ENCODE measurements at places on chromosomes 5 and 9.

DNA sequence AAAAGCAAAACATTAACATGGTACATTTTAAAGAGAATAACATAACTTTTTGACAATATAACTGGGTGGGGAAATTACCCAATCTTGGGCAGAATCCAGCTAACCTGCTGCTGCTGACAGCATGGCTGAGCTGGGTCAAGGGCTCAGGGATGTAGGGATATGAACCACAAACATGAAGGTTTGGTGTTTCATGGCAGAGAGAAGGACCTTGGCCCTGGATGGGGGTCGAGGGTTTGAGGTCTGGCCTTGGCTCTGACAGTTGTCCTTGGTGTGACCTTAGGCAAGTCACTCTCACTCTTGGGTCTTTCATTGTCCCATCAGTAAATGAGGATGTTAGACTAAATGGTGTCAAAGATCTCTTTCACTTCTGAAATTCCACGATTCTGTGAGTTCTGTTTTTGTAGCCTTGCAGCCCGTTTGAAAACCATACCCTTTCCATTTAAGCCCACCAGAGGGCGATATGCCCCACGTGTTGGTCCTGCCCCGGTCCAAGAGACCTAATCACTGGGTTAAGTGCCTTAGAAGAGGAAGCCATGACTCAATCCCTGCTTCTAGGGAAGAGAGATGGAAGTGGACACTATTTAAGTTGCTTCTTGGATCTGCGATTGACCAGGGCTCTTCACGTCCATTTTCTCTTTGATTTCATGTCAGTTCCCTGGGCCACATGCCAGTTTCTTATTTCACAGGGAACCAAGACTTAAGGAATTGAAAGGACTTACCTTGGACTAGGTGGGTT, 56.8 kb upstream of the TEX48 start:
- DNase-seq: peak; percentile 76

- no peak for DNase-seq
Measured at GRCh38 chr5:854966-855743, 4.4 kb upstream of the ZDHHC11 start.

DNA sequence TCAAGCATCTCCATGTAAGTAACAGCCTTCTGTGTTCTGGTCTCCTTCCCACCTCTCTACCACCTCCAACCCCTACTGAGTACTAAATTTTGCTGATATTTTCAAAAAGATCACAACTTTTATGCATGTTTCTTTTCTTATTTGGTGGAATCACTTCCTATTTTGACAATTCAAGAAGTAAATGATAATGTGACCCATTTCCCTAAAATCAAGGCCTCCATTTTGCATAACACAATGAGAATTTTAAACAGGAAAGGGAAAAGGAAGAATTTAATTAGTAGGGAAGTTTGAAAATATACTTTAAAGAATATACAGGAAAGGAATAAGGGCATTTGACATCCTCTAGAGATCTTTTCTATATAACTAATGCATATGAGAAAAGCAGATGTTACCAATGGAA, 212.9 kb upstream of the RASA1 start:
- DNase-seq: no peak

DNA sequence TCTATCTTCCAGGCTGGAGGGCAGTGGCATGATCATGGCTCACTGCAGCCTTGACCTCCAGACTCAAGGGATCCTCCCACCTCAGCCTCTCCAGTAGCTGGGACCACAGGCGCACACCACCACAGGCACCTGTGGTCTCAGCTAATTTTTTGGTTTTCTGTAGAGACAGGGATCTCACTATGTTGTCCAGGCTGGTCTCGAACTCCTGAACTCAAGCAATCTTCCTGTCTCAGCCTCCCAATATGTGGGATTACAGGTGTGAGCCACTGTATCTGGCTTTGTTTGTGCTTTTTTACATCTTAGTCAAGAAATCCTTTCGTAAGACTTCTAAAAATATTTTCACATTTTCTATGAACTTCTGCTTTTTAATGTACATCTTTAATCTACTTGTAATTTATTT, 116.9 kb downstream of the DENND1A start:
- DNase-seq: no peak

DNA sequence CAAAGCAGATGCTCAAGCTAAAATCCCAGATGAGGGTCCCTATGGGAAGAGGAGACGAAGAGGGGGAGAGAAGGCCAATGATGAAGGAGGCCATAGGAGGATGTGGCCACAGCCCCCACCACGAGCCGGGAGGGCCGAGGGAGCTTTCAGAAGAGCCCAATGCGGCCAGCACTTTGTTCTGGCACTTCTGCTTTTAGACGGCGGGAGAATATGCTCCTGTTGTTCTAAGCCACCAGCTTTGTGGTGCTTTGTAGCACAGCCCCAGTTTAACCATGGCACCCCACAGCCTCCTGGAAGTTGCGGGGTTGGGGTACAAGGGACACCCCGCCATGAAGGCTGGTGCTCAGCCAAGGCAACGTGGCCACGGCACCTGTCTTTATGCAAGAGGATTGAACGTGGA, 33.4 kb downstream of the LPCAT1 start:
- DNase-seq: no peak

- DNase-seq: no peak
Measured at GRCh38 chr5:43078956-43079355, 38.8 kb upstream of the ANXA2R start.

DNA sequence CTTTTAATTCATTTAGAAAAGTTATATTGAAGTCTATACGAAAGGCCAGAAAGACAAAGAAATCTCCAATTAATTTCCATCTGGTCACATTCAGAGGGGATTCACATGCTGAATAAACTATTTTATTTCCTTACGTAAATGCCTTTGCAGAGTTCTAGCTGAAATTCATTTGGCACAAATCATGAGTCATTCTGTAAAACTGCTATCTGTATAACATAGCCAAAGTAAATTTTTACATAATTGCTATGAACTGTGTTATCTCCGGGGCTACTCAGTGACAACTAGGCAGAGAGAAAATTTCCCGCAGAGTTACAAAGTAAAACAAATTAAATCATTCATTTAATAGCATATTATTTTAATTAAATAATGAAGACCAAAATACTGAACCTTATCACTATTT, 463.2 kb upstream of the ADAMTS16 start:
- no peak for DNase-seq

DNA sequence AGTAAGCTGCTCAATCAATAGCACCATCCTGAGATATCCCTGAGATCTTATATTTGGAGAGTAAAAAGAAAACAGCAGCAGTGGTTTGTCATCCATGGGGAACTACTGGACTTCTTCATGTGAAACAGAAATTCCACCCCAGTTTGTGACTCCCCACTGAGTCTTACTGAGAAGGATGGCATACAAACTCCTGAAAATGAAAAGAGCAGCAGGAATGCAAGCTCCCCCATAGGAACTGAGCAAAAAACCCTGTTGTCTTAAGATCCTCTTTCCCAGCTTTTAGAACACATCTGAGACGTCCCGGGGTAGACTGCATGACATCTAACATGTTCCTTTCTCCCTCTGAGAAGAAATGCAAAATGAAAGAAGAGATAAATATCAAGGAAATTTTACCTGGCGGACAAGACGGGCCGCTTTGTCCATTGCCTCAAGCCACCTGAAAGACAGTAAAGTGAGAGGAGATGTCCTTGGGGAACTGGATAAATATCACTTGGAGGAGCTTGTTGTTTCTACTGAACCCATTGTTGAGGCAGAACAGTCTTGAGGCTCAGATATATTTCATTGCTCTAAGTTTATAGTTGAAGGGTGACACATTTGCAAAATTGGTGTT, 117.1 kb downstream of the NUDT12 start:
- no peak for DNase-seq

- DNase-seq: peak; percentile 98
Measured at GRCh38 chr5:154858297-154858971, at the start of gene CNOT8. CNOT8 (plus strand) TSS chr5:154858627; CDS start chr5:154863279, 4,652 bp downstream.

- DNase-seq: no peak
Measured at GRCh38 chr9:36665921-36666431, 93.3 kb downstream of the MELK start.

GRCh38 chr5:142511358-142511757, 174.5 kb downstream of the FGF1 start:
- DNase-seq: no peak

DNA sequence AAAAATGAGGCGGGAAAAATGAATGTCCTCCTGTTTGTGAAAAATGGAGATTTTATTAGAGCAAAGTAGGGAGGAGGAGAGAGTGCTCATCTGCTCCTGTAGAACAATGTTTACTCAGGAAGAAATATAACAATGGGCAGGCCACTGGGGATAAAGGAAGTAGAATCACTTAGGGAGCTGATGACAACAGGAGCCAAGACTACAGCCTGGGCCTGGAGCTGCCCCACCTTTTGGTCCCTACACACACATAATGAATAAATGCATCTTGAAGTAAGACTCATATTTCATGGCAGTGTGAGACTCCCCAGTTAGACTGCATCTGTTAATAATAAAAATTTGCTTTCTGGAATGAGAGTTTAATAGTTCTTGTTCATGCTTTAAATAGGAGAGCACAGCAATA, 1939.8 kb downstream of the EFNA5 start:
- DNase-seq: no peak

DNA sequence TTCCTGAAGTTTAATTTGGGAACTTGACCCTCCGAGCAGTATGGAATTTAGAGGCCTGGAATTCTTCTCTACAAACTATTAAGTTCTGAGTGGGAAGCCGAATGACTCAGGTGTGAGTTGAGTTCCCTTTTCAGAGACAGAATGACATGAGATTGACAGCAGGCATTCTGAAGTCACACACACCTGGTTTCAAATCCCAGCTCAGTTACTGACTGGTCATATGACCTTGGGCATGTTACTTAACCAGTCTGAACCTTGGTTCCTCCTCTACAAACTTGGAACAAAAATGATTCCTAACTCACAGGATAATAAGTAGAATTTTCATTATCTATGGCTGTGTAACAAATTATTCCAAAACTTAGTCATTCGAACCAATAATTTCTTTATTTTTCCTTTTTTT, 45.5 kb upstream of the GPBP1 start:
- DNase-seq: no peak

Data from activated CD8-positive, alpha-beta memory T cell treated with anti-CD3 and anti-CD28 coated beads, Interleukin-2, amount 50 U/mL, for 48 hours (primary cell).